Activated CD4-positive, alpha-beta memory T cell treated with anti-CD3 and anti-CD28 coated beads for 36 hours (primary cell): ENCODE measurements at places on chromosomes 2 and 18.

DNA sequence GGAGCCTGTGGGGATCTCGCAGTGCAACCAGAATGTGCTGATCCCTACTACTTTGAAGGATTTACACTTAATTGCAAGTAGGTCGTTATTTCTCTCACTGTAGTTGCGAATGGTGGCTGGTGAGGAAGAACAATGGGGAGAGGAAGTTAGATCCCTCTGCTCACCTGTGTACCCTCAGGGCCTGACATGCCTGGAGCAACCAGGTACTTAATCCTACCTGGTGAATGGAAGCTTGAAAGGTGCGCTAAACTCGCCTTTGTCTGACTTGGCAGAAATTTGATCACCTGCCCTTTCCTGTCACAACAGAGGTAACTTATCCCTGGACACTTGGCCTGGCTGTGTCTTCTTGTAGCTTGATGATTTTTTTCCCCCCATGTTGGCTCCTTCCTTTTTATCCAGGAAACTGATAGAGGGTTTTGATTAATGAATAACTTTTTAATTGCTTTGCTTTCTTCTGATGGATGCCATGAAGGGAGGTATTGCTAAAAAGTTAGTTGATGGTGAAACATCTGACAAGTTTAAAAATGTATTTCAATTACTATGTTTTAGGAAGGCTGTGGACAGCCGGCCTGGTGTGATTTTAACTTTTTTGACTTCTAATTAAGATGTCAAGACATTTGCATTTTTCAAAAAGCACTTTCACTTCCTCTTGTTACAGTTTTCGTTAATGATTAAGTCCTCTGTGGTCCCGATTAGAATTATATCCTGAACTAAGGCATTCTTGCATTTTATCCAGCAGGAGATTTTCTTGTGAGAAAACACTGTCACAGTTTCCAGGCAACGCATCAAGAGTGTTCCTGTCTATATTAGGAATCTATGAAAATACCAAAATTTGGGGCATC is 9.2 kb downstream of the SGPP2 start:
- DNase-seq, result no peak

DNA sequence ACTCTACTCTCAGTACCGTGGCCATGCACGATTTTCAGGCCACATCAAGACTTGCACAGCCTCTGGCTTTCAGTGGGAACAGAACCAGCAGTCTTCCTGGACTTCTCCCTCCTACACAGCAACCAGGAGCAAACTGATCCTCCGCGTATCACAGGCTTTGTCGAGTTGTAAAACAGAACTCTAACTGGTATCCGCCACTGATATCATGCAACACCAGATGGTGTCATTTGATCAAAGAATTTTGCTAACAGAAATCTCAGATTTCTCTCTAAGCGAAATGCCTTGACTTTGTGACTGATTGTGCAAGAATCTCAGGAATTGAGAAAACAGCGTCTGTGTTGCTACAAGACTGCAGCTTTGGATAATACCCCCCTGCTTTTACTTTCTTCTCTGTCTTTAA is 85.7 kb downstream of the COPS8 start:
- no peak for DNase-seq

DNA sequence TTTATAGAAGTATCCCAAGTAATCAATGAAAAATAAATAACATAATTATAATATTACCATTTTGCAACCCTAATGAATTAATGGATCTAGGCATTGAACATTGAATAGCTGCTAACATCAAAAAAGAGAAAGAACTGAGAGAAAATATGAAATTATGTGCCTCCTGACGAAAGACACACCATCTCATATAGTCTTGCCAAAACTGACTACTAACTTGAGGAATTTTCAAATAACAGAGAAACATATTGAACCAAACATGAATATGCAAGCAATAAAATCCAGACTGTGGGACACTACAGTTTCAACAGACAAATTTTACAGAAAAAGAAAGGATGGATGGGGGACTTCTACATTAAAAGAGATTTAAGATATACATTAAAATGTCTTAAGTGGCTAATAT is 165.7 kb downstream of the WDPCP start:
- DNase-seq, result no peak

DNA sequence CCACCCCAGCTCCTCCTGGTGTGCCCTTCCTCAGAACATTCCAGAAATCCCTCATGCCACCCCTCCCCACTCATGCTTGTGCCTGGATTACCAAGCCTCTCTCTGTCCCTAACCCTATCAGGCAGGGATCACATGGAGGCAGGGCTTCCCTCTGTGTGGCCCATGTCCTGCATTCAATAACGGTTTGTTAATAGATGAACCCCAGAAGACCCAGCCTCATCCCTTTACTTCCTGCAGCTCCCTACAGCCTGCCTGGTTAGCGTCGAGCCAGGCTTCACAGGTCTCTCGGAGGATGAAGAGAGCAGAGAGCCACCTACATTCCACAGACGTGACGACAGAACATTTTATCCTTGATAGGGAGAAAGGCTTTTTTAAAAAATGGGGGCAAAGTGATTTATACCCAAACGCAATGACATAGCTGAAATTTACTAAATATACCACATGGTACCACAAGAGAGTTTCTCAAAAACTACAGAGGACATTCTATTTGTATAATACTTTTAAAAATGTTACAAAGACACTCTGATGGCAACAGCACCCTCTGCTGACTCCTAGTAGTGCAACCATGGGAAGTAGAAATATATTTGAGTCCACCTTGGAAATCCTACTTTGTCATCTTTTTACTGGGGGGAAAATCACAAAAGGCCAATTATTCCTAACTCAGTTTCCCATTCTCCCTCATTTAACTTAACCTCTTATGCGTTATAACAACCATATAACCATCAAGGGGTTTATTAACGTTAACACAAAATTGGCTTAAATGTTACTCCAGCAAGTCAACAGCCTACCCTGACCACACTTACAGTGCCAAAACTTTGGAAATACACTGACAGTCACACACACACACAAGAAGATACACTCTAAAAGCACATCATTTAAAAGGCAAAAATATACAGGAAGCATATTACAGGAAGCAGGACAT is 30.7 kb downstream of the FBXO15 start:
- DNase-seq, result peak; percentile 27

DNA sequence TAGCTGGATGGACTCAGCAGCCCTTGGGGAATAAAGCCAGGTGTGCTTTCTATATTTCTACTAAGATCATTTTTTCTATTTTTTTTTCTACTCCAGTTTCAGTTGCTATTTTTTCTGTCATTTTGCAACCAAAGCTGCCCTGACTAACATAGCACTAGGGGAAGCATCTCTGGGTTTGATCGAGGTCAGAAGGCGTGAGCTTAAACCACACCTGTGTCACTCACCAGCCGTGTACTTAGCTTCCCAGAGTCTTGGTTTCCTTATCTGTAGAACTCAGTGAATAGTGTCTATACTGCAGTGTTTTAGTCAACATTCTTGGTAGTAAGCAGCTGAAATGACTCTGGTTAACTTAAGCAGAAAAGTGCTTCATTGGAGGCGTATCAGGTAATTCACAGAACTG is 489.6 kb upstream of the SPRED2 start:
- no peak for DNase-seq

- DNase-seq, result no peak
These were observed 243.1 kb upstream of the PXDN start for GRCh38 chr2:1987379-1987778.

DNA sequence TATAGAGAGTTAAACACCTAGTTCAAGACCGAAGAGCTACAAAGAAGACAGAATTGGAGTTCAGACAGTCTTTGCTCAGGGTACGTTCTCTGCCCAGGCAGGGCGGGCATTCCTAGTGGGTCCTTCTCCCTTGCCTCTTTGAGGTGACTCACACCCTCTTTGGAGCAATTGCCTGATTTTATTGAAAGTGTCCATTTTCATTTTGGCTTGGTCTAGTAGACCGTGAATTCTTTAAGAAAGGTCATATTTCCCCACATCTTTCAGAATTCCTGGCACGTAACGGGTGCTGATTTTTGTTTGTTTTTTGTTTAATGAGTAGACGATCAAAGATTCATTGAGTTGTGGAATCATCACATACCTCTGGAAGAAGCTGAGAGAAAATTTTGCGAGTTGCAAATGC is 871.5 kb downstream of the RNF144A start:
- DNase-seq, result no peak

DNA sequence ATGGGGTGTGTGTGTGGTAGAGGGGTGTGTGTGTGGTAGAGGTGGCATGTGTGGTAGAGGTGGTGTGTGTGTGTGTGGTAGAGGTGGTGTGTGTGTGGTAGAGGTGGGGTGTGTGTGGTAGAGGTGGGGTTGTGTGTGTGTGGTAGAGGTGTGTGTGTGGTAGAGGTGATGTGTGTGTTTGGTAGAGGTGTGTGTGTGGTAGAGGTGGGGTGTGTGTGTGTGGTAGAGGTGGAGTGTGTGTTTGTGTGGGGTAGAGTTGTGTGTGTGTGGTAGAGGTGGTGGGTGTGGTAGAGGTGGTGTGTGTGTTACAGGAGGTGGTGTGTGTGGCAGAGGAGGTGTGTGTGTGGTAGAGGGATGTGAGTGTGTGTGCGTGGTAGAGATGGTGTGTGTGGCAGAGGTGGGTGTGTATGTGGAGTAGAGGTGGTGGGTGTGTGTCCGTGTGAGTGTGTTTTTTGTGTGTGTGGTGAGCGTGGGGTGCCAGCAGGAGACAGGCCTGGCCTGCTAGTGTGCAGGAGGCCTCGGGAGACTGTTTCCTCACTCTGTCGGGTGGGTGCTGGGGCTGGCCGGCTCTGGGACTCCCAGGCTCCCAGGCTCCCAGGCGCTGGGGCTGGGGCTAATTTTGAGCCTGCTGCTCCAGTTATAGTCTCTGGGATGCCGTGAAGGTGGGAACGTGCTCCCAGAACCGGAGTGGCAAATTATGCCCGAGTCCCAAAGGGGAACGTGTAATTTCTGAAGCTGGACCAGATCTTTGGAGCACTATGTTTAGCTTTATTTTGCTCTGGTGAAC is 165.2 kb downstream of the DYSF start:
- no peak for DNase-seq

DNA sequence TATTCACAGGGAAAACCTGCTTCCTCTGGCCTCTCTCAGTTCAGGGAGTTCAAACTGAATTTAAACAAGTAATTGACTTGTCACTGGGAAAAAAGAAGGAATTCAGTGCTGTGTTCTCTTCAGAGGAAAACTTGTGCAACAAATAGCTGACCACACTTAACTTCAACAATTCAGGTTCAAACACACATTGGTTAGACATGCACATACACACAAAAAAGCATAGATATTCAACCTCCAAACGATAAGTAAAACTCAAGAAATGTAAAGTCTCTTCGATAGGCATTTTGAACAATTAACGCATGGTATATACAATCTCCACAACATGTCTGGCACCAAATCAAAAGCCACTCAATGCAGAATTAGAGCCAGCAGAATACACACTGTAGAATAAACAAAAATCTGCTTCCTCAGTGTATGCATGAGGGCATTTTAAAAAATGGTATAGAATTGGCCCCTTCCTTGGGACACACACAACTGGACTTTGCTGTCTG is 269.0 kb downstream of the TCF4 start:
- DNase-seq, result no peak

DNA sequence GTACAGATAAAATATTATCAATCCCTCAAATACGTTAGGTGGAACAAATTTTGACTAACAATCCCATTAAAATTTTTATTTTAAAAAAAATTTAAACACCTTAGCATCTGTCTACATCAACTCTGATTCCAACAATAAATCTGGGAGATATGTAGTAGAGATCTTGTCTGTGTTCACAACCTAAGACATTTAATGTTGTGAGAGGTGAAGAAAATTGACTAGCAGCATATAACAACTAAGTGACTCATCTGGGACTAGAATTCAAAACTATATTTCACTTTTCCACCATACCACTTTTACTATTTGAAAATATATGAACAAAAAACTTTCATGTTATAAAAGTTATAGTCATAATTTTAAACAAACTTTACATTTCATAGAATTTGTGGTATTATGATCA is 97.9 kb downstream of the ATAD2B start:
- no peak for DNase-seq

DNA sequence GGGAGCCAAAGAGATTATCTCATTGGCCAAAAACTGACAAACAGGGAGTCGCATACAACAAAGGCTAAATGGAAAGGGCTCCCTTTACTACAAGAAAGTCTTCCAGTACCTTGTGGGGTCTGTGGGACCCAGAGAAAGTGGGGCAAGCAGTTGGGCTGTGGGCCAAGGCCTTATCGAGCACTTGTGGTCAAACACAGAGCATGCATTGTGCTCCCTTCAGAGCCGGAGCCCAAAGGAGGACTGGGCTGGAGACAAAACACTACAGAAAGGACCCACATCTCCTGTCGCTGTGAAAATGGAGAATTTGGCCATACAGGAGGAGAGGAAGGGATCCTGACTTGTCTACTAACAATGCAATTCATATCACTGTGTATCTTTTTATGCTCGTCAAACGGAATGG is 37.1 kb upstream of the SLC1A4 start:
- no peak for DNase-seq

GRCh38 chr2:174051741-174052583 is 86.8 kb upstream of the SP3 start:
- DNase-seq, result no peak

DNA sequence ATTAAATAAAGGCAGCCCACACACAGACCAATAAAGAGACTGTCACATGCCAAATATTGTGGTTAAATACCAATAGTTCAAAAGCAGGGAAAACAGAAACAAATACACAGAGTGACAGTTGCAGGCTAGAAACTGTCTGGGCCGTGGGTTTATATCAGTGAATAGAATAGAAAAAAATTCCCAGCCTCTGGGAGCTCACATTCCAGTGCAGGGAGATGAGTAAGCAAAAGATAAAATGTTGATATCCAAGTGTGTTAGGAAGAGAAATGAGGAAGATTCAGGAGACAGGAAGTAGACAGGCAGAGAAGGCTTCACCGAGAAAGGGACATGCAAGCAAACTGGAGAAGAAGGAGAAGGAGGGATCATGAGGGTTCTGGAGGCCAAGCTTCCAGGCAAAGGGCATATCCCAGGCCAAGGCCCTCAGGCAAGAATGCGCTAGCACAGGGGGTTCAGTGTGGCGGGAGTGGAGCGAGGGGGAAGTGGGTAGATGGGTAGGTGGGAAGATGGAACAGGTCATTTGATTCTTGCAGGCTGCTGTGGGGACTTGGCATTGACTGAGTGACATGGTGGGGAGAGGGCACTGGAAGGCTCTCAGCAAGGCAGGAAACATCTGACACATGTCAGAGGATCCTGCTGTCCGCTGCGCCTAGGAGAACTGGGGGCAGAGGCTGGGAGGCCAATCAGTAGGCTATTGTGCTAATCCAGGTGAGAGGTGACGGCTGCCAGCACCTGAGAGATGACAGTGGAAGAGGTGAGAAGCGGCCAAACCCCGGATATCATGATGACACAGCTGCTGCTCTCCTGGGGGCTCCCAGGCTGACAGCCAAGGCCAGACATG is 89.2 kb downstream of the ZBTB7C start:
- DNase-seq, result no peak

- DNase-seq, result peak; percentile 11
These were observed 952 bp downstream of the ELMOD3 start for GRCh38 chr2:85355521-85355920.

DNA sequence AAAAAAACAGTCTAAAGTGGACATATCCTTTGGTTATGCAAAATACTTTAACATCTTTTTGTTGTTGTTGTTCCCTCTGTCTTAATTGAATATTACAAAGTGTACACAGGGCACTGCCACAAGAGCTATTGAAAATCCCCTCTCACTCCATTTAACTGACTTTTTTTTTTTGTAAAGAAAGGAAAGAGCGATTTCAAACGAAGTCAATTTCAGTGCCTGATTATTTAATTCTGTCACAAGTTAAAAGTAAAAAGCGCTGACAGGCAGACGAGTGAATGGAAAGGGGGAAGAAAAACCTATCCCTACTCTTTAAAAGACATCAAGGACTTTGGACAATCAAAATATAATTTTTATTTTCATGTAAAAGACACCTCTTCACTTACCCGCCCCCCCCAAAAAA is 1.9 kb downstream of the FIGN start:
- DNase-seq, result no peak

GRCh38 chr2:66539452-66539851 is 104.5 kb downstream of the MEIS1 start:
- DNase-seq, result no peak
